Neuronal stem cell (in vitro differentiated cells): ENCODE measurements at places on chromosomes 7 and 10.

DNA sequence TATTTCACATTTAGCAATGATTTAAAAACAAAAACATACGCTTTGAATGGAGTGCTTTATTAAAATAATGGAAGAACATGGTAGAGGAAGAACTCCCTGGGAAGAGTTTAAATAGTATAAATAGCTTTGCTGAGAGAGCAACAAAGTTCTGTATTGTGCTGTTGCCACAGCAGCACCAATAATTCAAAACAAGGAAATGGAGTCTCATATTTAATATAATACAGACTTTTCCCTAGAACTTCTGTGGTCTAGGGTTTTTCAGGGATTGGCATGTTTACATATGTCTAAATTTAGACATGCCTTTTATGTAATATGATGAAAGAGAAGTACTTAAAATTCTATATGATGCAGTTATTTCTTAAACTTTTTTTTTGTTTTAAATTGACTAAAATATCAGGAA lies 217.2 kb upstream of the HDAC9 start:
- DNase-seq = no peak

- peak; percentile 4 for DNase-seq
Measured at GRCh38 chr10:121974019-121974534, 940 bp downstream of the NSMCE4A start.

- no peak for DNase-seq
Measured at GRCh38 chr7:45874408-45875131, 1.7 kb upstream of the CCDC201 start.

- DNase-seq = no peak
Measured at GRCh38 chr10:112374724-112375541, 1.0 kb downstream of the ACSL5 start.

GRCh38 chr10:11074536-11075267 lies 57.0 kb downstream of the CELF2 start:
- DNase-seq = no peak

DNA sequence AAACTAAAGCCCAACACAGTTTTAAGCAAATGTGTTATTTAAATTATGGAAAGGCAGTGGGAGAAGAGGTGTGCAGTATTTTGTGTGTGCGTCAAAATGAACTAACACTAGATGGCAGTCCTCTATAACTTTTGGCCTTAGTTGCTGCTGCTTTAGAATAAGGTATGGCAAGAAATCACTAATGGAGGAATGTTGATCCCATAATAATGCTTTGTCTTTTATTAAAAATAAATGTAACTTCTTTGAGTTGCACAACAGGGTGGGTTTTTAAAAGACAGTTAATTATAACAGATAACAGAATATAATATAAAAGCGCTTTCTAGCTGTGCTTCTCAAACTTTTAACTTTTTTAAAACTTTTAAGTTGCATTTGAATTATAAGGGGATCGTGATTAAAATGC lies 56.4 kb downstream of the BBS9 start:
- DNase-seq = peak; percentile 53

- no peak for DNase-seq
Measured at GRCh38 chr7:73487486-73487885, 34.6 kb downstream of the BAZ1B start.

DNA sequence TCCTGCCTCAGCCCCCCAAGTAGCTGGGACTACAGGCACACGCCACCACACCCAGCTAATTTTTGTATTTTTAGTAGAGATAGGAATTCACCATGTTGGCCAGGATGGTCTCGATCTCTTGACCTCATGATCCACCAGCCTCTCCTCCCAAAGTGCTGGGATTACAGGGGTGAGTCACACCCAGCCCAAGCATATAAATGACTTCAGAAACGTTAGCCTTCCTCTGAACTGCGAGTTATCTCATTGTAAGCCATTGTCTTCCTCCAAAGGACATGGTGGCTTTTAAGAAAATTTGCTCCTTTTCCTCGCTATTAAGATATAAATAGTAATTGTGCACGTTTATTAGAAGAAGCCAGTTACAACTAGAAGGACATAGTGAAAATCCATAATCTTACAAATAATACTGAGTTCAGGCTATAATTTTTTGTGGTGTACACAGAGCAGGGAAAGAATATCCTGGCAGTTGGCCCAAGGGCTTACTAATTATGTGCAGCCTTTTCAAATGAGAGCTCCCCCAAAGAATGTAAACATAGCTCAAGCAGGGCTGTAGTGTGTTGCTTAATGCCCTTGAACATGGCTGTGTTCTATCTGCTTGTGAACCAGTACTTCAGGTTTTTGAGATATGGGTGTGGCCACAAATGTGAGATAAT lies 495.8 kb downstream of the PARD3 start:
- no peak for DNase-seq

DNA sequence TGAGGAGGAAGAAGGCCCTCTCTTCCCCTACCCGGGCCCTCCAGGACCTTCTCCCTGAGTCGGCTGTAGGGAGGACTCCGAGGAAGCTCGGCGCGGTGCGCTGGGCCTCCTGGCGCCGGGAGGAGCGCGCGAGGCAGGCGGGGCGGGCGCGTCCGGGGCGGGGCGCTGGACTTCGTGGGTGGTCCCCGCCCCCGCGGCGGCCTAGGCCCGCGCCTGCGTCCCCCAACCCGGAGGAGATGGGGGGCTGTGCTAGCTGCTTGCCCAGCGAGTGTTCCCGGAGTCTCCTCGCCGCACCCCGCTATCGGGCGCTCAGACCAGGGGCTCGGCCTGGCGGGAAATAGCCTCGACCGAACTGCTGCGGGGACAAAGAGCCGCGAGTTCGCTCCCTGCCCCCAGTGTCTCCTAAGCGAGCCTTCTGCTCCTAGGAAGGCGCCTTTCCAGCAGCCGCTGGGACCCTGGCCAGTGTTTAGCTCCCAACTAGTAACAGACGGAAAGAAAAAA lies 19.2 kb upstream of the SMO start:
- DNase-seq = peak; percentile 49
